Esophagus muscularis mucosa (tissue), 4 donors: ENCODE measurements at places on chromosomes 6 and 20. TPM values are rescaled to one million over a fixed set of nuclear protein-coding genes. Genes with fewer than 3 reads are reported as not detected.

DNA sequence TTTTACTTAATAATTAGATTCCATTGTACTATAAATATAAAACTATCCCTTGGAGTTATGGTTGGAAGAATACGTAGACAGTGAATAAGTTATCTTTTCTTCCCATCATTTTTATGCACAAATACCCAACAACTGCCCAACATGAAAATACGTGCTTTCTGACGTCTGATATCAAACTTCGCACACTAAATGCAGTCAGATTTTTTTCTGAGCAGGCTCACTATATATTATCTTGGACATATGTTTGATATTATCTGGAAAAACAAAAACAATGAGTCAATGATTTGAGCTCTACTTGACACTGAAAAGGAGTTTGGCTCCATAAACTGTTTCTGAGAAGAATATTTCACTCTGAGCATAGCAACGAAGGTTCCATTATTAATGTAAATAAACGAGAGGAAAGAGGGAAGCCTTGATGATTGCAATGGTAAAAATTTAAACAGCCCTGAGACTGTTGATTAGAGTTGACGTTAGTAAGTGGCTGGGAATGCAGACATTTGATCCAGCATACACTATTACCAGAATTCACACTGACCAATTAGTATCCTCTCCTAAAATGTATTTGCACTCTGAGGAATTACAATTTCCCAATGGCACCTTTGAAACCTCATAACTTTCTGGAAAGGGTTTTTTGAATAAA lies 1090.0 kb downstream of the EPHA7 start:
- no peak for DNase-seq

DNA sequence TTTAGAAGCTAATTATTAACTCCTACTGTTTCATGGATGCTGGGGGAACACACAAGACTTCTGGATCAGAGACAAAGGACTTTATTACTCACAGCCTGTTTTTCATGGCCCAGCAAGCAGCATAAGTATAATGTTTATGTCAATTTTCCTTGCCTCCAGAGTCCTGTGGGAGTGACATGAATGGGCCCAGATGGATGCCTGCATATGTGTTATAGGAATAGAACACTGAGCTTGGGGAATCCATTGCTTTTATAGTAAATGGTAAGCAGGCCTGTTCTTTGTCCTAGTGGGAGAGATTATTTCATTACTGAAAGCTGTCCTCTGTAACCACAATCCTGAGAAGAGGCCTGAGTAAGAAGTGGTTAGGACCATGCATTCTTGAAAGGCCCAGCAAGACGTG lies 25.6 kb downstream of the BLTP3A start:
- no peak for DNase-seq

DNA sequence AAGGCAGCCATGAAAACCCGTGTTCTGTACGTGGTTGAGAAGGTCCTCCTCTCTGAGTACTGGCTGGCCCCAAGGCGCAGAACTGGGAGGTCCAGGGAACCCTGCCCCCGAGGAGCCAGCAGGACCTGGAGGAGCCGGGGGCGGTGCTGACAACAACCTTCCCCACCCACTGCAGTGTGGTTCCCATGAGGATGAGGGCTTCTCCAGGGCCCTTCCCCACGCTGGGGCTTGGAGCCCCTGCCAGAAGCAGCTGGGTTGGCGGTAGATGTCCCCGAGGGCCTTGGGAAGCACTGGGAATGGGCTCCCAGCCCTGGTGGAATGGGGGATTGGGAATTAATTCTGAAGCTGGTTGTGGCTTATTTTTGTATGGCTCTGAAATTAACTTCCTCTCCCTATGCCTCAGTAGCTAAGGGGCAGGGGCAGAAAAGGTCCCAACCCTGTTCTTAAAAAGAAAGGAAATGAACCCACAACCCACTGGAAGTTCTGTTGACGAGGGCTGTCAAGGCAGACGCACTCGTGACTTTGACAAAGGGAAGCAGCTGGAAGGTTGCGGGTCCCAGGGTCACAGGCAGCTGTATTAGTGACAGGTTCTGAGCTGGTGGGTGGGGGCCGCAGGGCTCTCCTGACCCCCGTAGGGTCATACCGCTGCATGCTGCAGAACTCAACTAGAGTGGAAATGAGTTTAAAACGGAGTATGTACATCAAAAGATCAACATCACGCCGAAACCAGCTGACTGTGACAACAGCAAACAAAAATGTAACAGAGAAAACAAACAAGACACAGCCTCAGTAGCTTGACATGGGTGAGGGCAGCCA lies 13.9 kb upstream of the HELZ2 start:
- DNase-seq = no peak

DNA sequence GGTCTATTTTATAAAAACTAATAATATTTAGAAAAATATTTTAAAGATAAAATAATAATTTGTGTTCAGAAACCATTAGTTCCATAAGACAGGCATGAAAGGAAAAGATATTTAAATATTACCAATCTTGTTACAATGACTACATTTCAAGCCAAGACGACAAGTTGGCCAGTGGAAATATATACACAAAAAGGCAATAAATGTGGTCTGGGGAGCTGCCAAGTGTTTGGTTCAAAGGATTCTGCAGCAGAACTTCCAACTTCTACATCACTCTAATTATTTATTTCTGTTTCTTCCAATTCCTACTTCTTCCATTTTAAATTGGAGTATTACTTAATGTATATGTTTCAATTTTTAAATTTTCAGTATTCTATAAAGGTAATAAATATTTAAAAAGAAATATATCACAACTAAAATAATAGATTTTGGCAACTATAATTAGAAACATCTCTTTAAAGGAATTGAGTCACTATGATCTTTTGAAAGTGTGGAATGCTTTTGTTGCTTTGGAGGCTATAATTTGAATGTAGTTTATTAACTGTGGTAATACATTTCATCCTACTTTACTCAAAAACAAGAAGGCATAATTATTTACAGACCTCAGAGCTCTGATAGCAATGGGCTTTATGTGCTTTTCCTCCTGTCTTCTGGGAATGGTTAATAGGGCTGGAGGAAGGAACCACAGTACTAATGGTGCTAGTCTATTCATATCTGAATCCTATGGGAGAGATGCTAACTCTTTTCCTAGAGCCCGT lies 129.7 kb upstream of the FAM184A start:
- no peak for DNase-seq

GRCh38 chr6:101268541-101268940 lies 125.0 kb upstream of the GRIK2 start:
- DNase-seq = no peak

Gene TMEM200A
- total RNA-seq = 0.65 TPM

Gene SRSF12
- total RNA-seq = 2.0 TPM

Gene NDUFAF4
- total RNA-seq = 30.7 TPM
